ENCODE measurements at places on chromosomes 2 and 18.
A peak's percentile ranks its signal among the peaks of the same experiment; 100 is the strongest.

DNA sequence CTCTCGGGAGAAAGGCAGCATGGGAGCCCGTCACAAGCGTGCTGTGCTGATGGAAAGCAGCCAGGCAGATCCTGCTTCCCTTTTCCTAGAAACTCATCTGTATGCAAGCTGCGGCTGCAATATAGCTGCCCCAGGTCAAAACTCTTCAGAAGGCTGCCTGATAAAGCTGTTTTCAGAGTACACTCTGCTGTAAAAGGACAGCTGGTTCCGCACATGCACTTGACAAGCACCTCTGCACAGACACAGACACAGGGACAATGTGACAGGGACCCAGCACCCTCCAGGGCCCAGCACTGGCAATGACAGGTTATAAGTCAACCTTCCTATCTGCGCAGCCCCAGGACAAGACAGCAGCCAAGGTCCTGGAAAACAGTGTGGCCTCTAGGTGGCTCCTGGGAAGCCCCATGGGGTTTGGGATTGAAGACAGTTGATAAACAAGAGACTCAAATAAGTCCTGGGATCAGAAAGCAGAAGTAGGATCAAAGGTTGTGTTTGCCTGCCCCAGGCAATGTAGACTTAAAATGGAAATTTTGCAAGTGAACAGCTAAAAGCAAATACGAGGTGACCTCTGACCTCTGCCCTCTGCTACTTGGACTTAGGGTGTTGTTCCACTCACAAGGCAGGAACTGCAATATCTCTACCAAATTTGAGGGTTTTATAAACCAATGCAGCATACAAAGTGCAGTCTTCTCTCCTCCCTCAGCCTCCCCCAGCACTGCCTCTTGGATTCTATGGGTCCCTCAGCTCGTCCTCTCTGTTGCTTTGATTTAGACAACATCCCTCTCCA is 16.9 kb downstream of the SLC66A2 start:
- peak; percentile 22 for ATAC-seq

- no peak for ATAC-seq
Observed at GRCh38 chr18:57432751-57433400, 2.3 kb upstream of the ONECUT2 start.

GRCh38 chr2:138087751-138088593 is 123.7 kb downstream of the HNMT start:
- ATAC-seq: no peak

DNA sequence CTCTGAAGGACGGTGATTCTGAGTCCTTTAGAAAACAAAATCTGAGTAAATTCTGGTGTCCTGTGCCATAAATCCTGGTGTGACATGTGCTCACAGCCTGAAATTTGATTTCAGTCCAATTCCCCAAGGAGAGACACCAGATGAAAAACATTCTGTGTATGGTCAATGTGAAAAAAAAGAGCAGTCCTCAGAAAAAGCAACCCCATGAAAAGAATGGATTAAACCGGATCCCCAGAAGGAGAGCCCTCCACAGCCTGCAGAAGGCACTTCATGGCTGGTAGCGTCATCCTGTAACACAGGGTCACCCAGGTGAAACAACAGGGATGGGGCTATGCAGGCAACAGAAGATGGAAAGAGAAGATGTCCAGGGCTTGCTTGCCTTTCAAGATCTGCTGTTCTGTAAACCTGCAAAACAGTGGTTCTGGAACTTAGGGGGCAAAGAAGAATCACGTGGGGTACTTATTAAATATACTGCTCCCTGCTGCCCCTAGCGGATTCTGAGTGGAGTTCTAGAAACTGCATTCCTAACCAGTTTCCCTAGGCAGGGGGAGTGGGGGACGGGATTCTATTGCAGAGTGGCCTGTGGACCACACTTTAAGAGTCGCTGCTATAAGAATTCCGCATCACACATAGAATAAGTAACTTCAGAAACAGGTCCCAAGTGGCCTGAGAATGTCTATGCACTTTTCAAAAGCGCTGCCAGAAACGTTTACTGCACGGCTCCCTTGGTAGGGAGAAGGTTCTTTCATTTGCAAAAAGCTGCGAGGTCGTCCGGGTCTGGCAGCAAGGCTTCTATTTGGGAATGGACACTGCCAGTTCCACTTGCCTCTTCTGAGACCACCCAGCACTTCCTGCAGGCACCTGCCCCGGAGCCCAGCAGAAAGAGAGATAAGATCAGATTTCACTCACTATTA is 118.9 kb upstream of the ARL5A start:
- peak; percentile 57 for ATAC-seq

DNA sequence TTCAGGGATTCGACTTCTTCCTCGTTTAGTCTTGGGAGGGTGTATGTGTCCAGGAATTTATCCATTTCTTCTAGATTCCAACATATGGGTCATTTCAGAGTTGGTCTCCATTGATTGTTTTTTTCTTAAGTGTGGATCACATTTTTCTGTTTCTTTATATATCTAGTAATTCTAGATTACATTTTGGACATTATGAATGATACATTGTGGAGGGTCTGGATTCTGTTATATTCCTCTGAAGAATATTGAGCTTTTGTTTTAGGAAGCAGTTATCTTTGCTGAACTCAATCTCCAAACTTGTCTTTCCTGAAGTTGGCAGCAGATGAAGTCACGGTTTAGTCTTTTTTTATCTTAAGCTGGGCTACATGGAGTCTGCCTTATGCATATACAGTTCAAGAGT is 9.3 kb downstream of the FAM228B start:
- ATAC-seq: no peak

DNA sequence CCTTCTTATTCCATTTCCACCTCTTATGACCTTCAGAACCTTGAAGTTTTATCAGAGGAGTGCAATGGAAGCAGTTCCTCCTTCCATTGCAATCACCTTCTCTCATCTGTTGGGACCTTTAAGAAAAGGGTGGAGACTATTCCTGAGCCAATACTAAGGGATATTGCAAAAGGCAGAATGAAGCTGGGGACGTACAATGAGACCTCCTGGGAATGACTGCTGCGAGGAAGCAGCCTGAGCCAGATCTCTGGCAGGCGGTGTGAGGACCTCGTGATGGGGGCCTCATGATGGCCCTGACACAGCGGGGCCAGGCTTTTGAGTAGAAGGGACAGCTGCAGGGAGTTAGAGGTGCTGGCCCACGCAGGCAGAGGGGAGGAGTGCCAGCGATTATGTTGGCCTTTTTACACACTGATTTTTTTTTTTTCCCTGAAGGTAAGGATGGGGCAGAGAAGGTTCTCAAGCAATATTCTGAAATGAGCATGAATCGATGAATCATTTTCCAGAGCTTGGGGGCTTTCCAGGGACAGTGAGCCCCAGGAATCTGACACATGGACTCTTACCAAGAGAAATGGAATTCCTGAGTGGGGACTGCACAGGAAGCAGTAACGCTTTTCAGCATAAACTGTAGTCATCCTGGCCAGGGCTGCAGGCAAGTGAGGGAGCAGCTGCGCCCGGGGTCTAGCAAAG is 40.0 kb upstream of the LAPTM4A start:
- peak; percentile 93 for ATAC-seq

DNA sequence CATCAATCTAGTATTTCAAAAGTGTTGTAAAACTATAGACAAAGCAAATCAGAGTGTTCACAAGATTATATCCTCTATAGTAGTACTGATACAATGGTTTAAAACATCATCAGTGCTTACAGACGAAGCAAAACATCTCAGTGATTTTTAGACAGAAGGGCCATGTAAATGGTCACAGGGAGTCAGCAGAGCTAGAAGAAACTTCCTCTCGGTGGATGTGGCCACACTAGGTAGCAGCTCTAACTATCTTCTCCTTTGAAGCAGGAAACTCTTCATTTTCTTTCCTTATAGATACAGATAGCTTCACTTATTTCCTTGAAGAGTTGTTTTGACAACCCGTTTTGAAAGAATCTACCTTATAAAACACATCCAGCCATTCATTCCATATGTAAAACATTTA is 80.4 kb upstream of the CD226 start:
- ATAC-seq: no peak

Data from gastroesophageal sphincter (tissue), 4 donors.